ENCODE measurements at places on chromosomes 6 and 20. TPM values are rescaled to one million over a fixed set of nuclear protein-coding genes. Genes with fewer than 3 reads are reported as not detected.

DNA sequence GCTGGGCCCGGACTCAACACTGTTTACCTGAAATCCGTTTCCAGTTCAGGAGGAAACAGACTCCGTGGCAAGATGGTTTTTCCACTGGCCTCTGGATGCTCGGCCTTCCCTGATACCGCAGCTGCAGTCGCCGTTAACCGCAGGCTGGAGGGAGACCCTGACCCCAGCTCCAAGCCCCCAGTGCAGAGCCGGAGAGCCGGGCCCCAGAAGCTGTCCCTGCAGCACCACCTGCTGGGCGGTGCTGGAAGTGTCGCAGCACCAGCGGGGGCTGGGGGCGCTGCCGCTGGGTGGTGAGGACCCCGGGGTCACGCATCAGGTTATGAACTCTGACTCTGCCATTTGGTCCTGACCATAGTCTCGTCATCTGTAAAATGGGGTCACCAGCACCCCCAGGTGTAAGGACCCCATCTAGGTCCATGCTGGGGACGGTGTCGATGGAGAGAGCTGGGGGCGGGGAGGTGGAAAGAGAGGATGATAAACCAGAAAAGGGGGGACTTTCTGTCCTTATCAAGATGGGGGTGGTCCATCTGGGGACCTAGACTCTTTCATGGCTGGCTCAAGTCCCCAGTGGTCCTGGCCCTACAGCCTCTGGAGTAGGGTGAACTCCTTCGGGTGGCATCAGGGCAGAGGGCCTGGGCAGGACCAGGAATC is 20.8 kb upstream of the CHRNA4 start:
- peaks cover 22% of the 10 kb centered on the region for H3K27me3 ChIP-seq
- H3K27ac ChIP-seq, result no peak overlapping the region
- H3K4me3 ChIP-seq, result no peak overlapping the region

DNA sequence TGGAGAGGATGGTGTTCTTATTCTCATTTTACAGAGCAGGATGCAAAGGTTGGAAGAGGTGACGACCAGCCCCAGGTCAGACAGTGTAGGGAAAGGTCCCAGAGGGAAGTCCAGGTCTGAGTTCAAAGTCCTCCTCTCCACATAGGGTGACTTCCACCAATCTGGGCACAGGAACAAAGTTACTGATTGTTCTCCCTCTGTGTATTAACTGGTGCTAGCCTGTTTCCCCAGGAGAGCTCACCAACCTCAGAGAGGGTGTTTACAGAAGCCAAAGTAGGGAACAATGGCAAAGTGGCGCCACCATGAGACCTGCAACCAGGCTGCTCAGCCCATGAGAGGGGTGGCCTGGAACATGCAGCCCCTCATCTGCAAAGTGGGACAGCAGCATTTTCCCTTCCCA is 16.8 kb upstream of the SIRPB1 start:
- no peaks in the 10 kb centered on the region for H3K27me3 ChIP-seq
- DNase-seq, result no peak
- H3K36me3 ChIP-seq, result no peaks in the 10 kb centered on the region
- H3K27ac ChIP-seq, result no peak overlapping the region
- no peak overlapping the region for H3K4me3 ChIP-seq

GRCh38 chr20:57879779-57880570 is 170.2 kb upstream of the PMEPA1 start:
- no peak for DNase-seq
- H3K4me3 ChIP-seq, result peak overlapping the region; percentile 18
- peak overlapping the region; percentile 91 for H3K27ac ChIP-seq
- H3K27me3 ChIP-seq, result no peaks in the 10 kb centered on the region
- H3K36me3 ChIP-seq, result no peaks in the 10 kb centered on the region

GRCh38 chr6:69880601-69881000 is 14.2 kb downstream of the COL19A1 start:
- no peaks in the 10 kb centered on the region for H3K36me3 ChIP-seq
- DNase-seq, result no peak
- no peak overlapping the region for H3K4me3 ChIP-seq
- no peaks in the 10 kb centered on the region for H3K27me3 ChIP-seq
- H3K4me1 ChIP-seq, result peaks cover 3% of the 10 kb centered on the region
- H3K27ac ChIP-seq, result no peak overlapping the region

DNA sequence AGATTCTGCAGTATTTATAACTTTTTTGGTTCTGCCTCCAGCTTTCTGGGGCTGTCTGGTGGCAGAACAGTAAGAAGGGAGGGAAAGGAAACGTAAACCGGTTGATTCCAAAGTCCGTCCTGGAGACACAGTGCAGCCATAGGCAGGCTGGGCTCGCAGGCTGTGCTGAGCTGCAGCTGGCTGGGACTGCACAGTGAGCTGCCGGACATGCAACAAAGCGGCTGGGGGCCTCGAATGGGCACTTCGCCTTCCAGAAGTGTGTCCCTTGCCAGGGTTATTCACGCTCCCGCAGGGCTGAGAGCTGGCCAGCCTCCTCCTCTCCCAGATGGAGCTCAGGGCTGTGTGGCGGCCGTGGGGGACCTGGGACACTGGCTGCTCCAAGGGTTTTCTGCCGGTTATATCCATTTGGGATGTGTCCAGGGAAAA is 78.1 kb upstream of the CD93 start:
- H3K27me3 ChIP-seq, result no peaks in the 10 kb centered on the region
- no peaks in the 10 kb centered on the region for H3K36me3 ChIP-seq
- peaks cover 8% of the 10 kb centered on the region for H3K4me1 ChIP-seq
- DNase-seq, result no peak

- peaks cover 23% of the 10 kb centered on the region for H3K27me3 ChIP-seq
- no peaks in the 10 kb centered on the region for H3K36me3 ChIP-seq
- H3K4me1 ChIP-seq, result peaks cover under 1% of the 10 kb centered on the region
- no peak for DNase-seq
- H3K4me3 ChIP-seq, result no peak overlapping the region
- H3K27ac ChIP-seq, result no peak overlapping the region
These were observed 35.9 kb upstream of the CST7 start for GRCh38 chr20:24913076-24913628.

GRCh38 chr20:22572491-22572890 is 11.9 kb downstream of the FOXA2 start:
- H3K27ac ChIP-seq, result no peak overlapping the region
- no peak for DNase-seq
- no peak overlapping the region for H3K4me3 ChIP-seq
- no peaks in the 10 kb centered on the region for H3K36me3 ChIP-seq
- H3K4me1 ChIP-seq, result no peaks in the 10 kb centered on the region

CST3 gene
- 487 TPM for total RNA-seq

NOX3 gene
- total RNA-seq, result not detected

TAP2 gene
- total RNA-seq, result 16.3 TPM
